ENCODE measurements at places on chromosomes 7 and 10.

- H3K27ac ChIP-seq, result no peak overlapping the region
- H3K4me3 ChIP-seq, result no peak overlapping the region
- H3K4me1 ChIP-seq, result no peaks in the 10 kb centered on the region
- no peak for DNase-seq
These were observed 12.3 kb downstream of the ERCC6 start for GRCh38 chr10:49526619-49527018.

DNA sequence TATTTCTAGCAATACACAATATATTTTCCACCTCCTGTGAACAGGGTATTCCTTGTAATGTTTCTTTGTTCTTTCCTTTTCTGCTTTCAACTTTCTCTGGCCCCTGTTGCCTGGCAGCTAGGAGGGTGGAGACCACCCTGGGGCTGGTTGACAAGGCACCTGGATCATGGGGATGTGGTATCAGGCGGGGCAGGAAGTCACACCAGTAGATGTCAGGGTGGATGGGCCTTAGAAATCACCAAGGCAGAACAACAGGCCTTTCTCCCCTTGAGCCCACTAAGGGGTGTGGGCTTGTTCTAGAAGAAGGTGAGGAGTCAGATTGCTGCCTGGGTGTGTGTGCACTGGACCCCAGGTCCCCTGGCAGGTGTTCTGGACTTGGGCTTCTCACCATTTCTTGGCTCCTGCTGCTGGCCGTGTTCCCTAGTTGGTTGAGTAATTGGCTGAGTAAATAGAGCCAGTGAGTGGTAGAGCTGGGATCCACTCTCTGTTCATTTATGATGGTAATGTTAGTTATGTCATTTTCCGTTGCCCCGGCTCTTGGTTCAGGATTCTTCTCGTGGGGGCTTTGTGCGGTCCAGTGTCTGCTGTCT is 24.9 kb downstream of the ZNF783 start:
- no peaks in the 10 kb centered on the region for H3K36me3 ChIP-seq
- H3K27me3 ChIP-seq, result no peaks in the 10 kb centered on the region
- peaks cover 4% of the 10 kb centered on the region for H3K4me1 ChIP-seq
- H3K27ac ChIP-seq, result no peak overlapping the region

- no peak for DNase-seq
- H3K27me3 ChIP-seq, result no peaks in the 10 kb centered on the region
- H3K27ac ChIP-seq, result peak overlapping the region; percentile 56
- H3K4me3 ChIP-seq, result peak overlapping the region; percentile 71
- H3K36me3 ChIP-seq, result no peaks in the 10 kb centered on the region
- H3K4me1 ChIP-seq, result peaks cover 7% of the 10 kb centered on the region
These were observed 770 bp downstream of the PRXL2A start for GRCh38 chr10:80409121-80409520.

DNA sequence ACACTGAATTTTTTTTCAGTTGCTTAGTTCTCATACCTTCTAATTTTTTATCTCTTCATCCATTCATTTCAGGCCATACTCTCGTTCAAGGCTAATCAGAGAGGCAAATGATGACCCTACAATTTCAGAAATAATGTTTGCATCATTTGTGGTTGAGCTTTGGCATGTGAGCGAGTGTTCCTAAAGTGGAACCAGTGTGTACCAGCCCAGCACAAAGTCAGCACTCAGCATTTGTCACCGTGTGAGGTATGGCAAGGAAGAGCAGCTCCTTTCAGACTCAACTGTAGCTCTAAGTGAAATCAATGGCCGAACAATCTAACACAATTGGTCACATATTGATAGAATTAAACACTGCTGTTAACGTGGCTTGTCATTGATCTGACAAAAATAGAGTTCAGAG is 154.6 kb downstream of the POU6F2 start:
- H3K4me3 ChIP-seq, result no peak overlapping the region
- H3K4me1 ChIP-seq, result no peaks in the 10 kb centered on the region
- DNase-seq, result no peak
- H3K27ac ChIP-seq, result no peak overlapping the region

- H3K36me3 ChIP-seq, result no peaks in the 10 kb centered on the region
- H3K27me3 ChIP-seq, result no peaks in the 10 kb centered on the region
- no peak for DNase-seq
- H3K4me1 ChIP-seq, result no peaks in the 10 kb centered on the region
These were observed 30.8 kb upstream of the GPR22 start for GRCh38 chr7:107439025-107439424.

- no peak overlapping the region for H3K4me3 ChIP-seq
- no peaks in the 10 kb centered on the region for H3K27me3 ChIP-seq
- H3K27ac ChIP-seq, result no peak overlapping the region
- no peak for DNase-seq
These were observed 294.5 kb upstream of the SEMA3C start for GRCh38 chr7:81213394-81213793.

- no peak for DNase-seq
- no peaks in the 10 kb centered on the region for H3K36me3 ChIP-seq
- no peak overlapping the region for H3K4me3 ChIP-seq
- H3K27ac ChIP-seq, result no peak overlapping the region
These were observed 16.5 kb upstream of the PRKAG2 start for GRCh38 chr7:151893405-151893923.

GRCh38 chr10:89219513-89220218 is 12.5 kb upstream of the CH25H start:
- H3K27ac ChIP-seq, result no peak overlapping the region
- H3K36me3 ChIP-seq, result no peaks in the 10 kb centered on the region
- H3K27me3 ChIP-seq, result no peaks in the 10 kb centered on the region
- H3K4me1 ChIP-seq, result peaks cover 7% of the 10 kb centered on the region
- no peak overlapping the region for H3K4me3 ChIP-seq

- H3K27ac ChIP-seq, result no peak overlapping the region
- H3K4me1 ChIP-seq, result no peaks in the 10 kb centered on the region
- no peaks in the 10 kb centered on the region for H3K27me3 ChIP-seq
- no peak for DNase-seq
- no peaks in the 10 kb centered on the region for H3K36me3 ChIP-seq
- H3K4me3 ChIP-seq, result no peak overlapping the region
These were observed 58.7 kb downstream of the ARHGAP21 start for GRCh38 chr10:24664991-24665390.

GRCh38 chr10:2798336-2799022 is 268.9 kb upstream of the PFKP start:
- H3K27ac ChIP-seq, result no peak overlapping the region
- DNase-seq, result no peak
- H3K27me3 ChIP-seq, result peaks cover 4% of the 10 kb centered on the region
- no peaks in the 10 kb centered on the region for H3K4me1 ChIP-seq
- H3K4me3 ChIP-seq, result no peak overlapping the region

DNA sequence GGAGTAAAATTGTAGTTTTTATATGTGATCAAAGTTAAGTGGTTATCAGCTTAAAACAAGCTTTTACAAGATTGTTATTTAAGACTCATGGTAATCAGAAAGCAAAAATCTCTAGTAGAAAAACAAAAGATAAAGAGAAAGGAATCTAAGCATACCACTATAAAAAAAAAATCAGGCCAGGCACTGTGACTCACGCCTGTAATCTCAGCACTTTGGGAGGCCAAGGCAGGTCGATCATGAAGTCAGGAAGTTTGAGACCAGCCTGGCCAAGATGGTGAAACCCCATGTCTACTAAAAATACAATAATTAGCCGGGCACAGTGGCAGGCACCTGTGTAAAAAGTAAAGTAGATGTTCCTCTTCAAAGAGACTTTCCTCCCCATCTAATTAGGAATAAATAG is 265.9 kb upstream of the NRP1 start:
- H3K27me3 ChIP-seq, result peaks cover 16% of the 10 kb centered on the region
- no peaks in the 10 kb centered on the region for H3K36me3 ChIP-seq
- DNase-seq, result no peak
- H3K4me3 ChIP-seq, result no peak overlapping the region
- H3K27ac ChIP-seq, result no peak overlapping the region

DNA sequence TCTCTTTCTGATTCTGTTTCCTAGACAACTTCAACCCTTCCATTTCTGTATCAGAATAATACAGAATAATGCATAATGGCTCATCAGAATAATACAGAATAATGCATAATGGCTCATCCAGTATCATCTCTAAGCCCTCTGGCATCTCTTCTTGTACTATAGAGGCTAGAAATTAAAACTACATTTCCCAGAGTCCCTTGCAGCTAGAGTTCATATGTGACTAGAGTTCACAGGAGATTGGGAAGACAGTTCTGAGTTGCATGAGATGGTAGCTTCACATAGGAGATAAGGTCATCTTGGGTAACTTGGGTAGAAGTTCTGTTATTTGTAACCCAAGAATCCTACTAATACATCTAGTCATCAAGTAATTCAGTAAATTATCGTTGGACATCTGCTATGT is 122.9 kb upstream of the NRBF2 start:
- no peak for DNase-seq
- H3K36me3 ChIP-seq, result no peaks in the 10 kb centered on the region
- H3K4me3 ChIP-seq, result no peak overlapping the region
- no peaks in the 10 kb centered on the region for H3K27me3 ChIP-seq

DNA sequence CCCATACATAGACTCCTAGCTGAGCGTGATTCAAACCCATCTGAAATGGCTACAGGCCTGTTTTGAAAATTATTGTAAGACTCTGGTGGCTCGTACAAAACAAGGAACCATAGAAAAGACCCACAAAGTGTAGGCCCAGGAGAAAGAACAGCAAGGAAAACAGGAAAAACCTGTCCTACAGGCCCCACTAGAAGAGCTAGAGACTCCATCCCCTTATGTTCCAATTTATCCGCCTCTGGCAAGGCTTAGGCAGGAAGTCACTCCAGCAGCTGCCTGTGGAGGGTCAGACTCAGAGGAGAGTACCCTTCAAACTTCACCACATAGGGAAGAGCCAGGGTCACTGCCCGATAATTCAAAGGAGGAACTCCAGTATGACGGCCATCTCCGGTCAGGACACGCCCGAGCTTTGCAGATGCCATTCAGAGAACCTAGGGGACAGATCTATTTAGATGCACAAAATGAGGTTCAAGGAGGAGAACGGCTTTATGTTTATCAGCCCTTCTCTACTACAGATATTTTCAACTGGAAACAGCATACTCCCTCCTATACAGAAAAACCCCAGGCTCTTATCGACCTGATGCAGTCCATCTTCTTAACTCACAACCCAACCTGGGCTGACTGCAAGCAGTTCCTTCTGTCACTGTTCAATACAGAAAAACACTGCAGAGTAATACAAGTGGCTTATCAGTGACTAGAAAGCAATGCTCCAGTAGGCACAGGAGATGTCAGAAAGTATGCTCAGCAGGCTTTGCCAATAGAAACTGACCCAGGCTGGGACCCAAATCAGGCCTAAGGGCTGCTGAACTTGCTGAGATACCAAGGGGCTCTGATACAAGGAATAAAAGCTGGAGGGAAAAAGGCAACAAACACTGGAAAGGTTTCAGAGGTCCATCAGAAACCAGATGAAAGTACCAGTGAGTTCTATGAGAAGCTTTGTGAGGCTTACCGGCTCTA is 8.6 kb upstream of the ZNF33B start:
- peak overlapping the region; percentile 78 for H3K27ac ChIP-seq
- H3K36me3 ChIP-seq, result no peaks in the 10 kb centered on the region
- DNase-seq, result peak; percentile 29
- peaks cover 9% of the 10 kb centered on the region for H3K4me1 ChIP-seq

- no peaks in the 10 kb centered on the region for H3K27me3 ChIP-seq
- no peak overlapping the region for H3K27ac ChIP-seq
- no peaks in the 10 kb centered on the region for H3K4me1 ChIP-seq
- no peaks in the 10 kb centered on the region for H3K36me3 ChIP-seq
- H3K4me3 ChIP-seq, result no peak overlapping the region
- DNase-seq, result no peak
These were observed 20.3 kb upstream of the CD36 start for GRCh38 chr7:80618096-80618495.

GRCh38 chr7:15554081-15554480 is 7.7 kb downstream of the AGMO start:
- H3K4me1 ChIP-seq, result no peaks in the 10 kb centered on the region
- H3K36me3 ChIP-seq, result no peaks in the 10 kb centered on the region
- DNase-seq, result no peak

DNA sequence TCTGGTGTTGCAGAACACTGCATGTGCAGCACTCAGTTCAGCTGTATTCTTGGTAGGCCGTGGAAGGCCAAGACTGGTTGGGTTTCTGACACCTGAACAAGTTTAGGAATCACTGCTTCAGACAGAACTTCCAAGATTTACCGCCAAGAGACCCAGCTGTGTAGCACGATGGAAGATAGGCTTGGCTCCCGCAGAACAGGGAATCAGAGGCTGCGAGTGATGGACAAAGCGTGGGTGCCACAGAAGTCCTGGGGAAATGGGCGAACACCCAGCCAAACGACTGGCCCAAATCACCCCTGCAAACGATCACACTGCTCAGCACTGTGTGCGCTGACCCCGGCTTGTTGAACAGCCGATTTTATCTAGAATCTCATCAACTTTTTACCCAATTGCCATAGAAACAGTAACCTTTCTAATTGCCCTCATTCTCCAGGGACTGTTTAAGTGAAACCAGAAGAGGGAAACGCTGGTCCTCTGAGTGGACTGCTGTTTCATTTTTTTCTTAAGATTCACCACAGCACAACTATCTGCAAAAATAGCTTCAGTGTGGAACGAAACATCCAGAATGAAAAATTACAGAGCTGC is 17.9 kb downstream of the ZFAND2A start:
- no peaks in the 10 kb centered on the region for H3K4me1 ChIP-seq
- no peaks in the 10 kb centered on the region for H3K36me3 ChIP-seq
- no peak overlapping the region for H3K27ac ChIP-seq

- H3K4me1 ChIP-seq, result no peaks in the 10 kb centered on the region
- DNase-seq, result no peak
- no peaks in the 10 kb centered on the region for H3K36me3 ChIP-seq
- no peak overlapping the region for H3K4me3 ChIP-seq
- no peak overlapping the region for H3K27ac ChIP-seq
These were observed 109.6 kb downstream of the WNT2 start for GRCh38 chr7:117212969-117213877.

- no peak overlapping the region for H3K27ac ChIP-seq
- no peak overlapping the region for H3K4me3 ChIP-seq
- DNase-seq, result no peak
- H3K4me1 ChIP-seq, result peaks cover 15% of the 10 kb centered on the region
- peaks cover 5% of the 10 kb centered on the region for H3K36me3 ChIP-seq
- H3K27me3 ChIP-seq, result no peaks in the 10 kb centered on the region
These were observed 62.7 kb upstream of the DDC start for GRCh38 chr7:50627824-50628361.
